NCI-H2227 treated with DMSO at 0.1 percent for 48 hours (cell line): ENCODE measurements at places on chromosomes 1 and 21.

- no peak for DNase-seq
Measured at GRCh38 chr21:32812035-32812434, 40.5 kb upstream of the PAXBP1 start.

GRCh38 chr21:43858806-43859648 lies 6.0 kb upstream of the AGPAT3 start:
- no peak for DNase-seq

GRCh38 chr1:41622859-41623732 lies 138.6 kb upstream of the EDN2 start:
- DNase-seq = no peak

DNA sequence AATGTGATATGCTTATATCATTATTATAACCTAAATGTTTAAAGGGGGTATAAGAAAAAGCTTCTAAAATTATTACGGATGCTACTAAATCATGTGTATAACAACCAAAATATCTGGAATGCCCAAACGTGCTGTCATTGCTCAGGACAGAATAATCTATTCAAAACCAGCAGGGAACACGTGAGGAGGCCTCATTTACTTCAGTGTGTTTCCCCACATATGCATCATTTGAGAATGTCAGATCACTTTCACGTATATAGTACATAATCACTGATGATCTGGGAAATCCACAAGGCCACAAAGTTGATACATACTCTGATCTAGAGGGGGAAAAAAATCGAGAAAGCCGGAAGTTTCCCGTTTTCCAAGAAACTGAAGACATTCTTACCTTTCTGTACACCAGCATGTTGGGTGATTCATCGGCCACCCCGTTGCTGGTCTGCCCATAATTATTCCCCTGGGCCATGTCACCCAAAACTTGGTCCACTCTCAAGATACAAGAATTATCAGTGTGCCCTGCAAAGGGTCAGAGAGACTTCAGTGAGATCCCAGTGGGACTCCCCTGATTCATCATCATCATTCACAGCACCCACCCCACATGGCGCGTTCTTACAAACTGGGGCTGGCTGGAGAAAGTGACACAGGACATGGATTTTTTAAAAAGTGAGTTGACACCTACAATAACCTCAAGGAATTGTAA lies 1.5 kb downstream of the RGS7 start:
- no peak for DNase-seq

GRCh38 chr1:7375329-7375728 lies 395.8 kb upstream of the VAMP3 start:
- no peak for DNase-seq

DNA sequence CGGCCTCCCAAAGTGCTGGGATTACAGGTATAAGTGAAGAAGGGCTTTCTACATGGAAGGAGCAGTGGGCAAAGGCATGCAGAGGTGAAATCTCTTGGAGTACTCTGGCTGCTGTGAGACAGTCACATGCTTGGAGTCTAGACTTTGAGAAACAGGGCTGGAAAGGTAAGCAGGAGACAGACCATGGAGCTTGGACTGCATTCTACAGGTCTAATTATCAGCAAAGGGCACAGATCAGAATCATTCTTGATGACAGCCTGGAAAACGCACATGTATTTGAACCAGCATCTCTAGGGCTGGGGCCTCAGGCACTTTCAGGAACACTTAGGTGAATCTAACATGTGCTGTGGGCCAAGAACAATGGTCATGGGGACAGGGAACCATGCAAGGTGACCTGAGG lies 7.3 kb upstream of the PRELP start:
- no peak for DNase-seq

- DNase-seq = no peak
Measured at GRCh38 chr1:156245451-156246232, 2.2 kb downstream of the PAQR6 start.
